ENCODE measurements at places on chromosomes 2 and 18.
A peak's percentile ranks its signal among the peaks of the same experiment; 100 is the strongest.

GRCh38 chr2:42842466-42842865 is 50.1 kb upstream of the HAAO start:
- no peak for DNase-seq

DNA sequence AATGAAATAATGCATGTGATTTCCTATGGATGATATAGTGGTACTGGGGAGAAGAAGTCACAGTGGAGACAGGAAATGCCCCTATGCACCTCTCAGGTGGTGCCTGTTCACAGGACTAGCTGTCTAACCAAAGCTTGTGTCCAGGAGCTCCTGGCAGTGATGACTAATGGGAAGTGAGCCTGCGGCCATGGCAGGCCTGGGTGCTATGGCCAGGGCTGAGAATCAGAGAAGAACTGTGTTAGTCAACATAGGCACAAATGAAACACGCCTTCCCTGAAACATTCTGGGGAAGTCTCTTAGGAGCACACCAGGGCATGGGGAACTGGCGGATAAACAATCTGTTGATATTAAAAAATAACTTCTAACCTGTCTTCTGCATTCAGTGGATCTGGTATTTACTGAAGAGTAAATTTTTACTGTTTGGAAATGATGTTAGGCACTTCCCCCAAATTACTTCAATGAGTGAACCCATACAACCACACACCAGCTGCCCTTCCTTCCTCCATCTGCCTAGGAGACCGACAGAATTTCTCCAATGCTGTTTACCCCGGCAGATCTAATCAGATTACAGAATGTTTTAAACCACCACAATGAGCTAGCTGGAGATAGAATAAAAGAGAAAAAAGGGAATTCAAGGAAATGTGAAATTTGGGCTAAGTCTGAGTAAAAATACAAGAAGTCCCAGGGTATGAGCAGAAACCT is 67.4 kb downstream of the MEP1B start:
- DNase-seq: no peak

GRCh38 chr18:49639643-49640391 is 78.0 kb downstream of the LIPG start:
- DNase-seq: peak; percentile 53

DNA sequence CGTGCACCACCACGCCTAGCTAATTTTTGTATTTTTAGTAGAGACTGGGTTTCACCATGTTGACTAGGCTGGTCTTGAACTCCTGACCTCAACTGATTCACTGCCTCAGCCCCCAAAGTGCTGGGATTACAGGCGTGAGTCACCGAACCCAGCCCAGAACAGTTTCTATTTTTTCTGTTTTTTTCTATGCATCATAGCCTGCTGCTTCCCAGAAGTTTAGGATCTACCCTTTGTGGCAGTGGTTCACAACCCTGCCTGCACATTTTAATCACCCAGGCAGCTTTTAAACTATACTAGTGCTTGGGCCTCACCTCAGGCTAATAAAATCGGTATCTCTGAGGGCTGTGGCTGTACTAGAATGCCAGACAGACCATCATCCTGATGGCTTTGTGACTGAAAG is 39.7 kb upstream of the SOCS6 start:
- no peak for DNase-seq

DNA sequence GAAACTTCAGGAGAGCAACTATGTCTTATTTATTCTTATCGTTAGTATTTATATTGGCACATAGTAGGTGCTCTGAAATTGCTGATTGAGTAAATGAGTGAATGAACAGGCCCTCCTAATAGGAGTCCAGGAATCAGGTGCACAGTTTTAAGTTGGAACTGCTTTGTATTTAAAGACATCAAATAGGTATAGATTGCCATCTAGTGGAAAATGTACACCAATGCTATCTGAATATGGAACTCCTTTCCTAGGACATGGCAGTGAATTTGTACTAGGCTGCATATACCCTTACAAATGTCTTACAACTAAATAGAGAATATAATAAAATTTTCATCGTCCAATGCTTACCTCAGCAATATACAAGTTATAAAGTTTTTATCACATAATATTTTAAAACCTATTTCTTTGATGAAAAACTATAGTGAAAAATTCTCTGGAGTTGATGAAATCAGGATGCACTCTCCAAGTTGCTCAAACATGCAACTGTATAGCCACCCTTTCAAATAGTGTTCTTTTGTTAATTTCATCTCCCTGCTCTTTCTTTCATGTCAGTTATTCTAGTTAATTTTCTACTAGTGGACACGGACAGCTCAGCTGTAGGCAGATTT is 318.9 kb upstream of the SYT4 start:
- no peak for DNase-seq

DNA sequence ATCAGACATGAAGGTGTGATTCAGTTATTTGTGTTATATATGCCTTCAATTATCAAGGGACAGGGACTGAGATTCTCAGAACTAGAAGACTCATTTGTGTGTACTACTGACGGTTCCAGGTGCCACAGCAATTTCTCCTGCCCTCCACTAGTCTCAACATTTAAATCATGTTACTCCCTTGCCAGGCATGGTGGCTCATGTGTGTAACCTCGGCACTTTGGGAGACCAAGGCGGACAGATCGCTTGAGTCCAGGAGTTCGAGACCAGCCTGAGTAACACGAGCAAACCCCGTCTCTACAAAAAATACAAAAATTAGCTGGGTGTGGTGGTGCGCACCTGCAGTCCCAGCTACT is 1.1 kb downstream of the CNDP2 start:
- no peak for DNase-seq

DNA sequence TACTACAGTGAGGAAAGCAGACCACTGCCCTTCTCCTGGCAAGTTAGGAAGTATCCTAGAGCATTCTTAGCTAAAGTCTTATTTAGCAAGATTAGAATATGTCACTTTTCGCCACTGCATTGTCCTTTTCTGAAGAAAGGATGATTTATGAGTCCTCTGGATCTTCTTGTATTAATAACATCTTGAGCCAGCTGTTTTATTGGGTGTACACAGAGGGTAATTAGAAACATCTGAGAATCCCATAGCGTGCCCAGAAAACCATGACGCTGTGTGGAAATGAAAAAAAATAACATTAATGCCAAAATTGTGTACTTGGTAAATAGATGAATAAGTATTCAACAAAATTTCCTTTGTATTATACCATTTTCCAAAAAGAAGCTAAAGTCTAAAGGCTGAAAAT is 198.7 kb downstream of the LTBP1 start:
- no peak for DNase-seq

- no peak for DNase-seq
These were observed 69.8 kb upstream of the MAL start for GRCh38 chr2:94955702-94956101.

GRCh38 chr2:129752176-129752575 is 227.3 kb upstream of the RAB6C start:
- DNase-seq: no peak

DNA sequence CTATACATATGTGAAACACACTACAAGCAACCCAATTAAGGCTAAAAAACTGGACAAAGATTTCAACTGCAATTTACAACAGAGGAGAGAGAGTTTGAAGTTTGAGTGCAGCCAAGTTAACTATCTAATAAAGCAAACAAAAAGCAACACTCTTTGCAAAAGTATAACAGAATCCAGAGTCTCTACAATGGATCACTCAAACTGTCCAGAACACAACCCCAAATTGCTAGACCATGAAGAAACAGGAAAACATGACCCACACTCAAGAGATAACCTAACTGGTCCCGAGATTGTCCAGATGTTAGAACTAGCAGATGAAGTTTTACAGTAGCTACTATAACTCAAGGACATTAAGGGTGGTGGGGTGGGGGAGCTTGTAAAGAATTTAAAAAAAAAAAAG is 14.8 kb downstream of the ABHD3 start:
- no peak for DNase-seq

GRCh38 chr18:7196421-7196820 is 34.5 kb upstream of the LRRC30 start:
- DNase-seq: no peak

- peak; percentile 82 for DNase-seq
These were observed 47.6 kb upstream of the FAM124B start for GRCh38 chr2:224449212-224450147.

GRCh38 chr2:13289310-13289709 is 572.6 kb downstream of the TRIB2 start:
- DNase-seq: no peak

- DNase-seq: no peak
These were observed 23.8 kb upstream of the CCL20 start for GRCh38 chr2:227789803-227790202.

- DNase-seq: no peak
These were observed 63.9 kb downstream of the MDH1 start for GRCh38 chr2:63652652-63652985.

GRCh38 chr2:7927691-7928090 is 754.2 kb upstream of the ID2 start:
- DNase-seq: no peak

DNA sequence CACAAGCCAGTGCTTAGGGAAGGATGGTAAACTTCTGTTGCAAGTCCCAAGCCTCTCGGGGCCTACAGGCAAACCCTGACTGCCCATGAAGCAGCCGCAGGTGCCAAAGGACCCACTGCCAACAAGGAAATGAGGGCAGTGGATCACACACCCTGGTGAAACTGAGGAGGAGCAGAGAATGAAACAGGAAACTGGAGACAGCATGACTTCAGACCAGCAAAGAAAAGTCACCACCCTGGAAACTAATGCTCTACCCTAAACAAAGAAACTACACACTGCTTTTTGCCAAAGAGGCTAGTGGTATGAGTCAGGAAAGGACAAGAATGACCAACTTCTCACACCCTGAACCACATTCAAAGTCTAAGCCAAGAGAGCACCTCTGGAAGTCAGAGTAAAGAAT is 97.2 kb downstream of the MYO5B start:
- no peak for DNase-seq

DNA sequence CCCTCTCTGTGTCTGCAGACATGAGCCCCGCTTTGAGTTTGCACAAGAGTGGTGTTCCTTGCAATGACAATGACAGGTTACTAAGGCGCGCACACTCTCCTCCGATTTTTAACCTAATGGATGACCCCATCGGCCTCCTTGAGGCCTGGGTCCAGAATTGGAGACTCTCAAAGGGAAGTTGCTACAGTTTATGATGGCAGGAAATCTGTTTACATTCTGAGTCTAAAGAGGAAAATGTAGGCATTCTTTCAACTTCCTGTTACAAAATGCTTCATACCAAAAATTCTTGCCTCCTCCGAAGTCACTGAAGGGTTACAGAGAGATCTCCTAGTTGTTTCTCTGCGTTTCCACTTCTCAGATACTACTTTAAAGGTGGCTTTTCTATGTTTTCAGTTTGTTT is 225.3 kb upstream of the AGAP1 start:
- no peak for DNase-seq

DNA sequence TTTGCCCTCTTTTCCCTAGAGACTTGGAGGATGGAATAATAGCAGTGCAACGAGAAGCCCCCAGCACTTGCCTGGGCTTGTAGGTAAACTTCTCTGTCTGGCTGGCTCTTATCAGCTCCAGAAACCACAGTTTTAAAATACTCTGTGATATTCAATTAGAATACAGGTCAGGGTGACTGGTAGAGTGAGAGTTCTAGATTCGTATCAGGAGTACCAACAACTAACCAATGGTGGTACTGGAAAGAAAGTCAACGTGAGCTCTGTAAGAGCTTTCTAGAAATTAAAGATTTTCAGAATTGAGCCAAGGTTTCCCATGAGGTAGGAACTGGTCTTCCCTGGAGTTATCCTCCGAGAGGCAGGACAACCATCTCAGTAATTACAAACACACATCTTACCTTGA is 216.9 kb downstream of the NYAP2 start:
- no peak for DNase-seq

DNA sequence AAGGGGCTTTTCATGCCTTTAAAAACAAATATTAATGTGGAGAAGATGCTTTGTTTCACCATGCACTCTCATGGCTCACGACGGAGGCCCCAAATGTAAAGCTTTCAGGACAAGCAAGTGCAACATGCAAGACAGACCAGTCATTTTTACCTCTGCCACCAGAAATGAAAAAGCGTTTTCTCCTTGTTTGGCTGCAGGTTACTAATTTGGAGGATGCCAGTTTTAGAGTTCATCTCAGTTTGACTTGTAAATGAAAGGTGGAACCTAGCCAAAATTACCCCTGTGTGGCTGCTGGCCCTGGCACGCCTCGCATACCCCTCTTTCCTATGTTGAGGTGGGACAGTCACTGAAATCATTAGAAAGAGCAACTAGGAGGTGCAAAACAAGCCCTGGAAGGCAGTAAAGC is 138.6 kb downstream of the BCL2 start:
- DNase-seq: no peak

Data from left lobe of liver (tissue), 2 donors.